ENCODE measurements at places on chromosomes 12 and 14.

DNA sequence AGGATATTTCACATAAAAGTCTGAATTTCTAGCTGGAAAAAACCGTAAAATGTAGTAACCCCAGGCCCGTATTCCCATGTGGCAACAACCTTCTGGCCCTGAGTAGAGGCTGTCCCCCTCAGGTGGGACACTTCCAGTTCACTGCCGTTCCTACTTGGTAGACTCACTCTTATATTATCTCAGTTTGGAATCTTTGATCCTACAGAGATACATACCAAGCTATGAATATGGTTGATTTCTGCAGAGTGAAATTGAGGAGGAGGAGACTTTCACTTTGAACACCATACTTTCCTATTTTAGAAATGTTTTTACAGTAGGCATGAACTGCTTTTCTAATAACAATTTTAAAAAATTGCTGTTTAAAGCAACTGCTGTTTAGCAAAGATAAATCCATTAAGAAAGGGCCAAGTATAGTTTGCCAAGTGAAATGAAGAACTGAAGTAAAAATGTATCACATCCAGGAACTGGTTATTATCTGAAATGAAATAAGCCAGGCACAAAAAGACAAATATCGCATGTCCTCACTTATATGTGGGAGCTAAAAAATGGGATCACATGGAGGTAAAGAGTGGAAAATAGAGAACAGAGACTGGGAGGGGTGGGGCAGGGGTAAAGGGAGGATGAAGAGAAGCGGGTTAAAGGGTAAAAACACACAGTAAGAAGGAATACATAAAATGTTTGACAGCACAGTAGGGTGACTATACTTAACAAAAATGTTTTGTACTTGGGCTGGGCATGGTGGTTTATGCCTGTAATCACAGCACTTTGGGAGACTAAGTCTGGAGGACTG lies 92.8 kb upstream of the METAP2 start:
- no peak for DNase-seq

DNA sequence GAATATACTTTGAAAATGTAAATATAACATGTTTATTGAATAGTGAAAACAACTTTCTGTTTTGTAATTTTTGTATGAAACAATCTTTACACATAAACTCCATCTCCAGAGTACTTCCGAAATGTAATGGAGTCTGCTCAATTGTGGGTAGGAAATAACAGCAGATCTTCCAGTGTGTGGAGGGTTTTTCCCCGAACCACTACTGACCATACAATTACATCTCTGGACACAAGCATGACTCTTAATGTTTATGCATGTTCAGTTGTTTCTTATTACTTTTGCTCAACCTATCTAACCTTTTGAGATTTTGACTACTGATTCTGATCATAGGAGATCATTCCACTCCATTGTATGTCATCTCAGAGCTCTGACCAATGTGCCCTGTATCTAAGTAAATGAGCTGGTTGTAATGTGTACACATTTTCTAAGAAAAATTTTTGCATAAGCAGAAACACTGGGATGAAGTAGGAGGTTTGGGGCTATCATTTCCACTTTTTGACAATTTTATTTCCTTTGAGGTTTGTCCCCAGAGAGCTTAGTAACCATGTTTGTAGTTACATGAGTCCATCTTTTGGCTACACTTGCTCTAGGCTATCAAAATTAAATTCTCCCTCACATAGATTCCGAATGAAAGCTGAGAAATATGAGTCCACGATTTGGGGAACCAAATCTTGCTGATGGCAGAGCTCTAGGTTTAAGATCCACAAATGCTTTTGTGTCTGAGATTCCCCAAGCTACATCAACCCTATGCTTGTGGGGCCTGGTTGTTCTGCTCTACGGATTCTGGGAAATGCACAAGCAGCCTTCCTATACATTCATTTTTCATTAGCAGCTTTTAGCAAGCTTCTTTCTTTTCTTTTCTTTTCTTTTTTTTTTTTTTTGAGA lies 21.4 kb upstream of the CLEC4D start:
- no peak for DNase-seq

DNA sequence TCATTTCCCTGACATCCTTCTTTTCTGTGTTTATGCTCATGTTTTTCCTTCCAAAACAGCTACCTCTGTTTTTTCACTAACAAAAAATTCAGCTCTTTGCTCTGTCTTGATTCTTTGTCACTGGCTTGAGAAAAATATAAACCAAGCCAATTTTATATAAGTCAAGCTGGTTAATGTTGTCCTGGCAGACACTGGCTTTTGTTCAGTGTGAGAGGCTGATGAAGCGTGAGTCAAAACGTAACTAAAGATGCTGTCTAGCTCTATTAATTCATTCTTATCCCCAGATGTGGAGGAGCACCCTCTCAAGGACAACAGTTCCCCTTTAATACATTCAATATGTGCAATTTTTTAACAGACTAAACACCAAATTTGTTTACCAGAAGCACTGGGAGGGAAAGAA lies 15.8 kb downstream of the TSPAN8 start:
- DNase-seq, result no peak

GRCh38 chr14:65414961-65415589 lies 2.5 kb downstream of the FUT8 start:
- DNase-seq, result peak; percentile 41

- no peak for DNase-seq
Observed at GRCh38 chr12:57250956-57251355, at the start of gene STAC3. Gene STAC3 (minus strand): TSS chr12:57251187. CDS start chr12:57249636, 1,551 bp downstream.

DNA sequence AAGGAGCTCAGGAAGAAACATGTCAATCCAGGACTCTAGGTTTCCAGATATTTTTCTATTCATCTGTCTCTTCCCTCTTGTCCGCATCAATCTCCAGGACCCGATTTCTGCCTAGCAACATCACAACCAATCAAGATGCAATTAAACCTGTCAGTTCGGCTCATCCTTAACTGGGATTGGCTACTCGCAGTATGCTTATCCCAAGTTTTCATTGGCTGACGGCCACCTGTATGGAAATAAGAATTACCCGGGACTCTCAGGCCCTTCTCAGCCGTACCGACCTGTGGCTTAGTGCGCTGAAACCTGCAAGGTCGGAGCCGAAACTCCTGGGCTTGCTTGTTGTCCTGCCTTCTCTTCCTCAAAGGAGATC lies 20.4 kb upstream of the ATP5MC2 start:
- no peak for DNase-seq

DNA sequence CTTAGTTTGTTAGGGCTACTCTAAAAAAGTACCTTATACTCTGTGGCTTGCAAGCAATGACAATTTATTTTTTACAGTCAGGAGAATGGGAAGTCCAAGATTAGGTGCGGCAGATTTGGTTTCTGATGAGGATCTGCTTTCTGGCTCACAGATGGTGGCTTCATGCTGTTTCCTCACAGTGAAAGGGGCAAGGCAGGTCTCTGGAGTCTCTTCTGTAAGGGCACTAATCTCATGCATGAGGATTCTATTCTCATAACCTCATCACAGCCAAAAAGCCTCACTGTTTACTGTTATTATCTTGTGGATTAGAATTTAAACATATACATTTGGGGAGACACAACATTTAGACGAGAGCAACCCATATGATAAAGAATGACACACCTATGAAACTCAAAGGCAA lies 1957.4 kb upstream of the SEL1L start:
- DNase-seq, result no peak

GRCh38 chr14:90731487-90731886 lies 84.7 kb downstream of the TTC7B start:
- DNase-seq, result no peak

DNA sequence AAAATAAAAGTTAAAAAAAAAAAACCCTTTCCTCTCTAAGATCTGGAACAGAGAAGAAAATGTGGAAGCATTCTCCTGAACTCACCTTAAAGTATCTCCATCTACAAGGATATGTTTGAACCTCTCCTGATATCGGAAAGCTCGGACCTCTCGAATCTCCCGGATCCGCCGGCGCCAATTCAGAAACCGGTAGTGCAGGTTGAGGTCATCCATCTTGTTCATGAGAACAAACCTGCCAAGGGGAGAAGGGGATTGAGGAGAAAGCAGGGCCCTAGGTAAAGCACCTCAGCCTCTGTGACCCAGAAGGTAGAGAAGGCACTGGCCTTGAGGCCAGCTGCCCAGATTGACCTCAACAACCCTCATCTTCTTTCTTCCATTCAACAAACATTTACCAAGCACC lies 2.2 kb downstream of the SPRYD3 start:
- DNase-seq, result no peak

DNA sequence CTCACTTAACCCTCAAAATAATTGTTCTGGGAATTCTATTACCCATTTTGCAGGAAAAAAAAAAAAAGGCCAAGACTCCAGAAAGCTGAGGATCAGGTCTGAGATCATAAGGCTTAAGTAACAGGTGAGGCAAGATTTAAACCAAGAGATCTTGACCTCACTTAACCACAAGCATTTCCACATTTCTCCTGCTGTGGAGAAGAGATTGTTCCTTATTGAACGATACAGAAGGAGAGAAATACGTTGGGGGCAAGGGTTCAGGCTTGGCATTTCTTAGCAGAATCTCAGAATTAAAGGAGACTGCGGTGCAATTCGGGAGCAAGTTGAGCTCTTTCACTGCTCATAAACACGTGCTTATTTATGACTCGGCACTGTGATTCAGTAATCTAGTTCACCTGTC lies 885.3 kb upstream of the TMEM132C start:
- no peak for DNase-seq

DNA sequence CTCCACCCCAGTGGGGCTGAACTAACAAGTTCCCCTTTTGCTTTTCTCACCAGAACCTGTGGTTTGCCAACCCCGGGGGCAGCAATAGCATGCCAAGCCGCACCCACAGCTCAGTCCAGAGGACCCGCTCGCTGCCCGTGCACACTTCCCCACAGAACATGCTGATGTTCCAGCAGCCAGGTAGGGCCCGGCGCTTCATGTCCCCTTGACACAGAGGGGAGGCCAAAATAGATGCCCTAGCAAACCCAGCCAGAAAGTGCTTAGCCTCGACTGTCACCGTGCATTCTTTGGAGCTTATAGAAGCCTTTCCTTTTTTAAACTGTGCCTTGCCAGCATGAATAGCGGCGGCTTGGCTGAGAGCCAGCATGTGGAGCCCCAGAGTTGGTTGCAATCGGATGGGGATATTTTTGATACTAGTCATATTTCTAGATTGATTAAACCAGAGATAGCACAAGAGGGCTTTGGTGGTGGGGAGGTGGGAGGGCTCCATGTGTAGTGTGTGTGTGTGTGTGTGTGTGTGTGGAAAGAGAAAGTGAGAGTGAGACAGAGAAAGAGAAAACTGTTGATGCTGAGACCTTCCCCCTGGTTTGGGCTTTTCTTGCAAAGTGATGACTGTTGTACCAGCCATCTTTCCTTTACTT lies 126.1 kb downstream of the GCH1 start:
- peak; percentile 51 for DNase-seq

DNA sequence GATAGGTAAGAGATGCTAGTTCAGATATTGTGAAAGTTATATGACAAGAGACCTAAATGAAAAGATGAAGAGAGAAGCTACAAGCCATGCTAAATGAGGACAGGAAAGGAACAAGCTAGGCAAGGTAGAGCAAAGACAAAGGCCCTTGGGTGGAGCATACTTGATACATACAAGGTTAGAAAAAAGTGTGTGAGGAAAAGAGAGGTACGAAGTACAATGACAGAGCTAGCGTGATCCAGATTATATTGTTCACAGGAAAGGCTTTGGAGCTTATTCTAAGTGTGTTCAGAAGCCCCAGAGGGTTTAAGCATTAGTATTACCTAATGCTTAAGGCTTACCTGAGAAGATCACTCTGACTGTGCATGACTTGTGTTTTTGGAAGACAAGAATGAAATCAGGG lies 75.0 kb downstream of the SLCO1B3 start:
- no peak for DNase-seq

- DNase-seq, result peak; percentile 57
Observed at GRCh38 chr12:6345319-6346091, 3.6 kb upstream of the TNFRSF1A start.

GRCh38 chr14:64197996-64198395 lies 96.2 kb downstream of the ESR2 start:
- DNase-seq, result no peak

- no peak for DNase-seq
Observed at GRCh38 chr14:104931304-104931770, 6.7 kb downstream of the PLD4 start.

- no peak for DNase-seq
Observed at GRCh38 chr12:18165889-18166288, 75.9 kb upstream of the RERGL start.

DNA sequence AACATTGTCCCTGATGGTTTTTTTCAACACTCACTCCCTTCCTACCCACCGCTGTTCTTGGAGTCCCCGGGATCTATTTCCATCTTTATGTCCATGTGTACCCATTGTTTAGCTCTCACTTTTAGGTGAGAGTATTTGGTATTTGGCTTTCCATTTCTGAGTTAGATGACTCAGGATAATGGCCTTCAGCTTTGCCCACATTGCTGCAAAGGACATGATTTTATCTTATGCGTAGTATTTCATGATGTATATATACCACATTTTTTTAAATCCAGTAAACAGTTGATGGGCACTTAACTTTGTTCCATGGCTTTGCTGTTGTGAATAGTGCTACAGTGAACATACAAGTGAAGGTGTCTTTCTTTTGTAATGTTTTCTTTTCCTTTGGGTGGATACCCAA lies 123.5 kb upstream of the KITLG start:
- no peak for DNase-seq

DNA sequence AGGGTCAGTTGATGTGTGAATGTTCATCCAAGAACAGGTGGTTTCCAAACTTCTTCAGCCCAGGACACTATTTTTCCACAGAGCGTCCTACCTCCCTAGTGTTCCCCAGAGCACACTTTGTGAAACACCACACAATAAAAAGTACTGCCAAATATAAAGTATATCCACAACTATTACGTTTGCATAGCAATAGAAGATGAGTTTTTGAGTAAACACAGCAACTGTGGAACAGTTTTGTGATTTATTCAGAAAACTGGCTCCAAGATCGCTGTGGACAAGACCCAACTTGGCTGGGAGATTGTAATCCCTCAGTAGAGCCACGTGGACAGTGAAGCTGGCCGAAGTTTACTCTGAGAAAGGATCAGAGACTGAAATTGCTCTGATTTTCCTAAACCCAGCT lies 14.5 kb upstream of the MAP1LC3B2 start:
- no peak for DNase-seq

- DNase-seq, result no peak
Observed at GRCh38 chr12:21552635-21553328, 26.7 kb downstream of the SPX start.

DNA sequence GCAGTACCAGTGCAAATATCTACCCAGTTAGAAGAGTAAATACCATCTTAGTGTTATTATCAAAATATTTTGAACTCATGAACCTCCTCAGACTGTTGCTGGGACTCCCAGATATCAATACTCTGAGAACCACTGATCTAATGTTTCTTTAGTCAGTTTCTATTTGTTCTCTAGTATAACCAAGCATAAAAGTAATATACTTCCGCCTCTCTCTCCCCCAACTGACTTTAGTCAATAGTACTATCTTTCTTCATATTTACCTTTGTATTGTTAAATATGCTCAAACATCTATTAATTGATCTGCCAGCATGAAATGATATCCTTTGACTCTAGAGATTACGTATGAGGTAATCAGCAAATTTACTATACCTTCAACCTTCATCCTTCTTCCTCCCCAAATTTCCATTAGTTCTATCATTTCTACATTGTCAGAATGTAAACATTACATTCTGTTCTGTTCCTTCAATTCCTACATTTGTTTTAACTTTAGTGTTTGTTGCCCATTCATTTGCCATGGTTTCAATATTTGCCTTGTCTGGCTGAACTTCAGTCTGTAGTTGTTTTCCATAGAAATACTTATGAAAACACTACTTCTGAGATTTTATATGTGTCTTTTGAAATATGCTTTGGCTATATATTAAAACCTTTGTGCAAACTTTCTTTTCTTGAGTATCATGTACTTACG lies 192.5 kb upstream of the PDE3A start:
- DNase-seq, result no peak

All from CD4-positive, alpha-beta T cell treated with Interleukin-6 for 4 hours (primary cell).